ENCODE measurements at places on chromosomes 13 and 19.

DNA sequence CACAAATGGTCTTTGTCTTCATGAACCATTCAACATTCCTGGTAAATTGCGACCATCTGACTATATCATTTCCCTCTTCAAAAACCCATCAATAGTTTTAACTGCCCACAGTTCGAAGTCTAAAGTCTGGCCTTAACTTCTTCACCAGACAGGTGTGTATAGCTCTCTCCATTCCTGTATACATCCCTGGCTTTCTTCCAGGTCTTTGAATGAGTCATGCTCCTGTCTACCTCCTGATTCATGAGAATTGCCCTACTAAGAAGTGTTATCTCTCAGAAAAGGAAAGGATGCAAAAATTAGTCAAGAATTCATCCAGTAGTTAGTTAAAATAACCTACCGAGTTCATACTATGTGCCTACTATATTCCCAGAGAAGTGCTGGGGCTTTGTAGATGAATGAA, 225.0 kb downstream of the TBC1D4 start:
- DNase-seq = no peak

DNA sequence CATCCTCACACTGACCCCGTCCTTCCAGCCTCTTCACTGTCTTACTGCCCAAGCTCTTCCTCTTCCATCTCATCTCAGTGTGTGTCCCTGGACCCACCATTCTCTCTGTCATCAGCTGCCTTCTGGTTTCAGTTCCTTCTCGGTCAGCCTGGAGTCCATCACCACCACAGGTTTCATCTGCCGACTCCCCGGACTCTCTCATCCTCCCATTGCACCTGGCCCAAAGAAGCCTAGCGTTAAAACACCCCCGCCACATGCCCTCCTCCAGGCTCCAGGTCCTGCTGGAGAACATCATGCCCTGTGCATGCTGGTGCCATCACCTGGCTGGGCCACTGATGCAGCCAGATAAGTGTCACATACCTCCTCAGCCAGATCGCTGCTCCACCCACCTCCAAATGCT, 122.1 kb upstream of the GPR12 start:
- DNase-seq = no peak

- no peak for DNase-seq
Observed at GRCh38 chr19:13463296-13463695, 43.0 kb downstream of the CACNA1A start.

- no peak for DNase-seq
Observed at GRCh38 chr19:38033658-38034491, 126.9 kb downstream of the SIPA1L3 start.

DNA sequence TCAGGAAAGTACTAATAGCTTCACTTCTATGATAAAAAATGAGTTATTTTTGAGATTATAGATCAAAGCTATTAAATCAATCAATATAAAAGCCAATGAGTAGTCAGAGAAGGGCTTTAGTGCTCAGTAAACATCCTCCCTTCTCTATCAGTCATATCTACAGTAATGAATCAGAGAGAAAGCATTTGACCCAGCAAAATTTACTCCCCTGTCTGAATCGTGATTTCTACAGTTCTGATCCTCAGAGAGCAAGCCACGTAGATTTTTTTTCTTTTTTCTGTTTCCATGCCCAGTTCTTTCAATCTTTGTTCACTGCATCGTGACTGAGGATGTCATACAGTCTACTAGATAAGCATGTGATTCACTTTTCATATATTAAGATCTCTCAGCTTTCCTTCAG, 16.2 kb upstream of the MBNL2 start:
- DNase-seq = no peak

GRCh38 chr13:44452418-44452817, 78.8 kb downstream of the SERP2 start:
- no peak for DNase-seq

DNA sequence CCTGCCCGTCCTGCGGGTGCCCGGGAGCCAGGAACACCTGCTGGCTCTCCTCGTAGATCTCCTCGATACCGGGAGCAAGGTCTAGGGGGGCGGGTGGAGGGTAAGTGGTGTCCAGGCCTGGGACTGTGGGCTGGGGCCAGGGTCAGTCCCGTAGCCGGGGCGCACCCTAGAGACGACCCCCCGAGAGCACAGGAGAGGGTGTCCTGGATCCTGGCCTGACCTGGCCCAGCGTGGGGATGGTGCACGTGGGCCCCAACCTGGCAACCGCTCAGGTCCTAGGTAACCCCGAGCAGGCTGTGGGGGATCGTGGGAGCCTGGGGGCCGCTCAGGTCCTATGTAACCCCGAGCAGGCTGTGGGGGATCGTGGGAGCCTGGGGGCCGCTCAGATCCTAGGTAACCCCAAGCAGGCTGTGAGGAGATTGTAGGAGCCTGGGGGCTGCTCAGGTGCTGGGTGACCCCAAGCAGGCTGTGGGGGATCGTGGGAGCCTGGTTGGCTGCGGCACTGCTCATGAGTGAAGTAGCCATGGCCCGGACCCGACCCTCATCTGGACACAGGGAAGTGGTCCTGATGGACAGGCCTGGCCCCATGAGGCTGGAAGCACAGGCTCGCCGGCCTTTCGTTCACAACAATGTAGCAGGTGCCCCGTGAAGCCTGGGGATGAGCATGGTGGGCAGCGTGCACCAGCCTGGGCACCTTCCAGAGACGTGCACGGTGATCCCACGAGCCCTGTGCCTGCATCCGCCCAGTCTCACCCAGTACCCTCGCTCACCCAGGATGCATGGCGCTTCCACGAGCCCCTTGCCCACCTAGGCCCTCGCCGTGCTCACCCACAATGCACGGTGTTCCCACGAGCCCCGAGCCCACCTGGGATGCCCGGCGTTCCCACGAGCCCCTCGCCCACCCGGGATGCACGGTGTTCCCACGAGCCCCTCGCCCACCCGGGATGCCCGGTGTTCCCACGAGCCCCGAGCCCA, 6.2 kb downstream of the GPX4 start:
- DNase-seq = no peak

DNA sequence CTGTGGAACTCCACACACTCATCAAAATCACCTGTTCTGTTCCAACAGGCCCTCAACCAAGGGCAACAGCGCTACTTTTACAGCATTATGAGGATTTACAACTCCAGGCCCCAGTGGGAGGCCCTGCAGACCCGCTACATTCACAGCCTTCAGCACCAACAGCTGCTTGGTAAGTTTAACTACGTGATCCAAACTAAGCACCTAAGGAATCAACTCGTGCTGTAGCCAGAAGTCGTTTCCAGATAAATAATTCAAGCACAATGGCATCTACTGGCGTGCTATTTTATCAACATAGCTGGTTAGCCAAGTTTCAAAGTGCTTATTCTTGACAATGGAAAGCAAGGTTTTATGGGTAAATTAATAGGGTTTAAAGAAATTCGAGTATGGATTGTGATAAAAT, 5.3 kb downstream of the FAM216B start:
- DNase-seq = no peak

DNA sequence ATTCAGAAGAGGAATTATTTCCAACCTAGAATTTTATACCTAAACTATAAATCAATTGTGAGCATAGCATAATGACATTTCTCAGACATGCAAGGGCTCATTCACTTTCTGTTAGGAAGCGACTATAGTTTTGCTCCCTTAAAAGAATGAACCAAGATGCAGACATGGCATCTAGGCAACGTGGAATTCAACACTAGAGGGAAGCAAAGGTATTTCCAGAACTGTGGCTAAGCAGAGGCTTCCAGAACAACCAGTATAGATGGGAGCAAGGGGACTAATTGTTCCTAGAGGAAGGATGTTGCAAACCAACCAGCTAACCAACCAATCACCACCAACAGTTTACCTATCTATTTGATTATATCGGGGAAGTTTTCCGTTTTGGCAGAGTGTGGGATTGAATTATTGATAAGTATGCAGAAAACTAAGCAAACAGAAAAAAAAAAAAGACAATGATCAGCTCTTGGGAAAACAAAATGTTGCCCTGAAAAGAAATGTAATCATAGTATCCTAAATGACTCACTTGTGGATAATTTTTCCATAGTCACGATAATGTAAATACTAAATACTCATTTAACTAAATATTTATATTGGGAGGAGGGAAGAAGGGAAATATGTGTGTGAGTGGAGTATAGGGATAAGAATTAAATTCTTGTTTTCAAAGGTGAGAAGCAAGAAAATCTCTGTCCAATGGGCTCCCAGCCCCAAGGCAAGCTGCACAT, 21.1 kb downstream of the ARL11 start:
- no peak for DNase-seq

DNA sequence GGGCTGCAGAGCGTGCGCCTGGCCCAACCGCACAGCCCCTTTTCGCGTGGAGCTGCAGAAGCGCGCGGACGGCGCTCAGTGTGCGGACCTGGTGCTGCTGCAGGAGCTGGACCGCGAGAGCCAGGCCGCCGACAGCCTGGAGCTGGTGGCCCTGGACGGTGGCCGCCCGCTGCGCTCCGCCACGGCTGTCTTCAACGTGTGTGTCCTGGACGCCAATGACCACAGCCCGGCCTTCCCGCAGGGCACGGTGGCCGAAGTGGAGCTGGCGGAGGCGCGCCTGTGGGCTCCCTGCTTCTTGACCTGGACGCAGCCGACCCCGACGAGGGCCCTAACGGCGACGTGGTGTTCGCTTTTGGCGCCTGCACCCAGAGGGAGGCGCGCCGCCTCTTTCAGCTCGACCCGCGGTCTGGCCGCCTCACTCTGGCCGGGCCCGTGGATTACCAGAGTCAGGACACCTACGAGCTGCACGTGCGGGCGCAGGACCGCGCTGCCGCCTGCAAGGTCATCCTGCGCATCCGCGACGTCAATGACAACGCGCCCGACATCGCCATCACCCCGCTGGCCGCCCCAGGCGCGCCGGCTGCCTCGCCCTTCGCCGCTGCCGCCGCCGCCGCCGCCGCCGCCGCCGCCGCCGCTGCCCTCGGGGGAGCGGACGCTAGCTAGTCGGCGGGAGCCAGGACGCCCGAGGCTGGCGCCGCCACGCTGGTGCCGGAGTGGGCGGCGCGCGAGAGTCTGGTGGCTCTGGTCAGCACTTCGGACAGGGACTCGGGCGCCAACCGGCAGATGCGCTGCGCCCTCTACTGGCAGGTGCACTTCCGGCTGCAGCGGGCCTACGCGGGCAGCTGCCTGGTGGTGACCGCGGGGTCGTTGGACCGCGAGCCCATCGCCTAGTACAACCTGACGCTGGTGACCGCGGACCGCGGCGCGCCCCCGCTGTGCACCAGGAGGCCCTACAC, 172.2 kb downstream of the OLFM4 start:
- no peak for DNase-seq

DNA sequence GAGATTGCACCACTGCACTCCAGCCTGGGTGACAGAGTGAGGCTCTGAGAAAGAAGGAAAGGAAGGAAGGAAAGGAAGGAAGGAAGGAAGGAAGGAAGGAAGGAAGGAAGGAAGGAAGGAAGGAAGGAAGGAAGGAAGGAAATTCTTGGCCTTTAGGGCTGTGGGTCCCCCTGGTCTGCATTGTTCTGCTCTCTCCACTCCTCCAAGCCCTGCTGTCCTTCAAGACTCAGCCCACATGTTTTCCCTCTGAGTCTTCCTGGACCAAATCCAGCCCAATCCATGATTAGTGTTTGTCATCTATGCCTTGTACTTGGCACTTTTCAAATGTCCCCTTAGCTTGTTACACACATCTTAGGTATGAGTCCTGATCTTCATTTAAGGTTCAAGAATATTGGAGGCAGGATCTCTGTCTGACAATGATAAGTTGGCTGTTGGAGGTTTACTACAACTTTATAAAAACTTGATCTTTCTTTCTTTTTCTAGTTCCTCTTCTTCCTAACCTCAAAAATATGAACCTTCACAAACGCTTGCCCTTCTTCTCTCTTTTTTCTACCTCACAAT, 48.8 kb upstream of the INTS6 start:
- DNase-seq = no peak

DNA sequence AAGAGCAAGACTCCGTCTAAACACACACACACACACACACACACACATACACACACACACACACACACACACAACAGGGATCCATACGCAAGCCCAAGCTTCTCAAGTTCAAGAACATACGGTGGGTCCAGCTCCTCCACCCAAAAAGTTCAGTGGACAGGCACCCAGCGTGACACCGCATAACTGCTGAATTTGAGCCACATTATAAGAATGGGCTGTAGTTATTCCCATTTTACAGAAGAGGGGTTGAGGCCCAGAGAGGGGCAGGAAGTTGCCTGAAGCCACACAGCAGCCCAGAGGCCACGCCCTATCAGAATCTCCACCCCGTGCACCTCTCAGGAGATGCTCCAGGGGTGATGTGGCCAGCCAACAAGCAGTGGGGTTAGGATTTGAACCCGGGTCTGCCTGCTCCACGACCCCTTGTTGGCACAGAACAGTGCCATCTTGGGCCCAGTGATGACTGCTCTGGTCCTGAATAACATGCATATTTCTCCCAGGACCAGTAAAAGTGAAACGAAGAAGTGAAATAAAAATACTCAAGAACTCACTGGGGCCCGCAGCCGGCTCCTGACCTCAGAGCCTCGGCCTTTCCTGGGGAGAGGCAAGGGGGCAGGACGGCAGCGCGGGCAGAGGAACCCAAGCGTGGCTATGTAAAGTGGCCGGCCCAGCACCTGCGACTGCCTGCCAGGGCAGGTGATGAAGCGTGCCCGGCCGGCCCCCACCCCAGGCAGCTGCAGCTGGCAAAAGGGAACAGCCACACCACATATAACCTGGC, 61.9 kb downstream of the AP1M1 start:
- DNase-seq = no peak
